ENCODE measurements at places on chromosomes 2 and 18.

DNA sequence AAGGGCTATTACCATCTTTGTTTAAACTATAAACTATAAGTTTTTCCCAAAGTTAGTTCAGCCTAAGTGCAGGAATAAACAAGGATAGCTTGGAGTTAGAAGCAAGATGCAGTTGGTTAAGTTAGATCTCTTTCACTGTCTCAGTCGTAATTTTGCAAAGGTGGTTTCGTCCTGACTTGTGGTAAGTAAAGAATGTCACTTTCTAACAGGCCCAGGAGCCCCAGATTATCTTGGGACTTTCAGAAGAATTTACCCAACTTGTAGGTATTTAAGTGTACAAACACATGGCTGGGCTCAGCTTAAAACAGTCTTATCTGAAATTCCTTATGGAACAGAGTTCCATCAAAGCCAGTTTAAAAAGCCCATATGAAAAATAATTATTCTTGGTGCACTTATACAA, 18.3 kb upstream of the FAM98A start:
- DNase-seq: no peak

- no peak for DNase-seq
Observed at GRCh38 chr2:49416252-49416651, 261.9 kb upstream of the FSHR start.

GRCh38 chr2:69013142-69013839, at the start of gene ANTXR1:
TSS of gene ANTXR1 (plus strand) at chr2:69013179. CDS start at chr2:69013500, 321 bp downstream.
- DNase-seq: peak; percentile 51

DNA sequence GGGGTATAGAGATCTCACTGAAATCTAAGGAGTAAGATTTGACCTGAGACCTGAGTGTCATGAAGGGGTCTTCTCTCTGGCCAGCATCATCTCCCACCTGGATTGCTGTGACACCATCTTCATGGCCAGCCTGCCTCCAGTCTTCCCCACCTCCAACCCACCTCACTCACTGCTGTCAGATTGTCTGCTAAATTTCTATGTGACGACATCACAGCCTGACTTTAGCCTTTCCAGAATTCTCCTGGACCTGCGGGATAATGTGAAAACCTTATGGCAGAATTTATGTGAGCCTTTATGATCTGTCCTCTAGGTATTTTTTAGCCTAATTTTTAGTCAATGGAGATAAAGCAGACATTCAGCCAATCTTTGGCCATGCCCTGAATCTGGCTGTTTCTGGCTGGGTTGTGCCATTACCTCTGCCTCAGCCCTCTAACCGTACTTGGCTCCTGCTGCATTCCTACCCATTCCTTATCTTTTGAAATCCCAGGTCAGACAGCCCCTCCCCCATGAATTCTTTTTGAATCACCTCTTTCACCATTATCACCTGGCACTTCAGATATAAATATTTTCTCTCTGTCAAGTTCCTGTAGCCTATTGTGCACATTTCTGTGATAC, 66.4 kb upstream of the MMADHC start:
- no peak for DNase-seq

- no peak for DNase-seq
Observed at GRCh38 chr2:173835726-173836125, 129.4 kb downstream of the SP3 start.

DNA sequence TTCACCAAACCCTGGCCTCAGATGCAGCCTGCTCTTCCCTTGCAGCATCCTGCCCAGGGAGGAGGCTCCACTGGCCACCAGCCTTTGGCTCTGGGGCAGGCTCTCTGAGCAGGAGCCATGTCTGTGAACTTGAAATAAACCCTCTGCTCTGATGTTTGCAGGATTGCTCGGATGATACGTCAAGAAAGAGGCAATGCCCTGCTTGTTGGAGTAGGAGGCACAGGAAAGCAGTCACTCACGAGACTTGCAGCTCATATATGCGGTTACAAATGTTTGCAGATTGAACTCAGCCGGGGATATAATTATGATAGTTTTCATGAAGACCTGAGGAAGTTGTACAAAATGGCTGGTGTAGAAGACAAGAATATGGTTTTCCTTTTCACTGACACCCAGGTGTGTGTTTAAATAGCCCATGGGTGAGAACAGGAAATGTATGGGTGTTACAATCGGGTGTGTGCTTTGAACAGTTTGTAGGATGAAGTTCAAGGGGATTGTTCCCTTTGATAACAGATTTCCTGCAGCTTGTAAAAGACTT, 177.9 kb downstream of the DNAH6 start:
- DNase-seq: no peak

- DNase-seq: no peak
Observed at GRCh38 chr2:2716771-2717170, 385.7 kb upstream of the MYT1L start.

DNA sequence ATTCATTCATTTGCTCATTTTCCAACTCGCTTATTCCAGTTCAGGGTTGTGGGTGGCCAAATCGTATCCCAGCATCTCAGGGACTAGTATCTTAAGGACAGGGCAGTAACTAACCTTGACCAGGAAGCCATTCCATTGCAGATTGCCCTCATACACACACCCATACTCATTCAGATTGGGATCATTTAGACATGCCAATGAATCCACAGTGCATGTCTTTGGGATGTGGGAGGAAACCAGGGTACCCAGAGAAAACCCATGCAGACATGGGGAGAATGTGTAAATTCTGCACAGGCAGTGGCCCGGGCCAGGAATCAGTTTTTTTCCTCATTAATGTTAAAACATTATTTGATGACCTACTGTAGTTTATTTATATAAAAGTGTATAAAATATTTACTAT, 150.7 kb downstream of the USP34 start:
- DNase-seq: no peak

- no peak for DNase-seq
Observed at GRCh38 chr2:176935543-176936102, 277.0 kb upstream of the HNRNPA3 start.

DNA sequence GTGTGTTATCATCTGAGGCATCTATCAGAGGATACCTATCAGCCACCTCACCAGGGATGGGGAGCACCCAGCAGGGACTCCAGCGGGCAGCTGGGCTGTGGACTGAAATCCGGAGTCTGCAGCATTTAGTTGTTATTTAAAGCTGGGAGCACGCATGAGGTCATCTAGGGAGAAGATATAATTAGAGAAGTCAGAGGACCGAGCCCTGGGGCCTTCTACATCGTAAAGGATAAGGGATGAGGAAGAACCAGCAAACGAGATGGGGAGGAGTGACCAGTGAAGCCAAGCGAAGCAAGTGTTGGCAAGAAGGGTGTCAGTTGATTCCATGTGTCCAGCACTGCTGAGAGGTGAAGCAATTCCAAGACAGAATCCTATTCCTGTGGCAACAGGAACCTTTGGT, 70.3 kb downstream of the STEAP3 start:
- no peak for DNase-seq

GRCh38 chr2:231483398-231484329, 19.4 kb upstream of the NCL start:
- DNase-seq: peak; percentile 11

DNA sequence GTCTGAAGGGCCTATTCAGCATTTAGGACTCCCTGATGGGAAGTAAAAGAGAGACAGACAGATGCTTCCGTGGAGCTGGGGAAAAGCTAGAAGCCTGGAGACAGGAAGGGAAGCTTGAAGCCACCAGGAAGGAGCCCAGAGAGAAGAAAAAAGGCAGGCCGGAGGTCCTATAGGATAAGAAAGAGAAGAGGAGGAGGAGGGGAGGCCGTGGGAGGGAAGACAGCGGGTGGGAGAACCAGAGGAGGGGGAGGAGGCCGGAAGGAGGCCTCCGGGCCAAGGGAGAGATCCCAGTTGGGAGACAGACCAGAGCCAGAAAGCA, 107.1 kb upstream of the PKDCC start:
- DNase-seq: no peak

- DNase-seq: no peak
Observed at GRCh38 chr18:63197246-63197869, 122.2 kb downstream of the BCL2 start.

- DNase-seq: no peak
Observed at GRCh38 chr2:68757081-68757480, 22.5 kb downstream of the ARHGAP25 start.

GRCh38 chr2:102060792-102061191, 69.0 kb downstream of the IL1R2 start:
- DNase-seq: no peak

GRCh38 chr2:68230241-68231060, 21.9 kb downstream of the PPP3R1 start:
- no peak for DNase-seq

GRCh38 chr2:233036162-233036838, 3.8 kb downstream of the NEU2 start:
- DNase-seq: no peak

GRCh38 chr2:54092940-54093339, 22.5 kb upstream of the ACYP2 start:
- no peak for DNase-seq

DNA sequence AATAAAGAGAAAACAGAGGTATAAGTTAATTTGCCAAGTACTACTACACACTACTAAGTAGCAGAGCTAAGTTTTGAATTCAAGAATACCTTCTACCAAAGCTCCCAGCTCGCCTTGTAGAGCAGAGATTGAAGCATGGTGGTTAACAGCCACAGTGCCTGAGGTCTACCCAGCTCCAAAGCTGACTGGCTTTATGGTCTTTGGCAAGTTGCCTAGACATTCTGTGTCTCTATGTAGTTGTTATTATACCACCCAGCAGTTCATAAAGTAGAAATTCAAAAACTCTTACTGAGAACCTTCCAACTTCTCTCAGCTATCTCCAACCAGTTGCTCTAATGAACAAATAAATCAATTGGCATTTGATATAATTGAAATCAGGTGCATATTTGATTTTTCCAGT, 87.8 kb downstream of the PDE11A start:
- DNase-seq: no peak

- DNase-seq: no peak
Observed at GRCh38 chr2:175180701-175181103, 808 bp downstream of the ATP5MC3 start.

- DNase-seq: no peak
Observed at GRCh38 chr2:118128826-118129225, 40.6 kb downstream of the INSIG2 start.

GRCh38 chr2:120239488-120240287, 13.0 kb upstream of the RALB start:
- no peak for DNase-seq

- no peak for DNase-seq
Observed at GRCh38 chr2:202592566-202592965, 42.2 kb upstream of the FAM117B start.

DNA sequence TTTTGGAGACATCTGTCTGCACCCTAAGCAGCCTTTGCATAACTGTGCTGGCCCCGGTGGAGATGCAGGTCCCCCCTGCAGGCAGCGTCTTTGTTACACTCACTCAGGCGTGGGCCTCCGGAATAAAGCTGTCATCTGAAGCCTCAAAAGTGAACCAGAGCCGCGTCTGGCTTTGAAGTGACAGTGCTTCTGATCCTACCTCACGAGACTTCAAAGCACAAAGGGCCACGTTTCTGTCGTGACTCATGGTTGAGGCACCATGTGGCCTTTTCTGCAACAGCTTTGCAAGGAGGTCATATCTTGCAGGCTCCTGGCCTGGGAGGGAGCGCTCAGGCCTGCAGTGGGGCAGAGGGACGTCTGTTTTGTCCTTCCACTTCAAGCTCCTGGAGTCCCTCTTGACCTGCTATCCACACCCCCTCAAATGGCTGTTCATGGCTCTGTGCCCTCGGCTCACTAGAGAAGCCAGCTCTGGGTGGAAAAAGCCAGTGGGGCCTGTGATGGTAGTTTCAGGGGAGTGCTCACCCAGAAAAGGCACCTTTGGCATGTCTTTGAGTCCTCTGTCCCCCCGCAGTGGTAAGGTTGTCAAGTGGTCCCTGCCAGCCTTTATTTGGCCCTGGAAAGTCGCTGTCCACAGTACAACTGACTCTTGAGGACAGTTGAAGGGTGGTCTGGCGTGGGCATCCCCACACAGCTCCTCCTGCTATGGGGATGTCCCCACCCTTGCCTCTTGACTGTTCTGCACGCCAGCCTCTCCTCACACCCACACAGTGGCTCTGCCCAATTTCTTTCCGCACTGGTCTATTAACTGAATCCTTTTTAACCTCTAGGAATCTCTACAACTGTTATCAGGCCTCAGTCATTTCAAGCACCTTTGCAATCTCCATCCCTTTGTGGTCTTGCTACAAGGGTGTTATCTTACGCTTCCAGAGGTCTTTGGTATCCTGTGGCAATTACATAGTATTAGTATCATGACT, 19.3 kb downstream of the GPR55 start:
- no peak for DNase-seq

GRCh38 chr18:6624271-6624660, 105.2 kb upstream of the ARHGAP28 start:
- peak; percentile 68 for DNase-seq

GRCh38 chr18:6979954-6980353, 137.6 kb downstream of the LAMA1 start:
- no peak for DNase-seq

DNA sequence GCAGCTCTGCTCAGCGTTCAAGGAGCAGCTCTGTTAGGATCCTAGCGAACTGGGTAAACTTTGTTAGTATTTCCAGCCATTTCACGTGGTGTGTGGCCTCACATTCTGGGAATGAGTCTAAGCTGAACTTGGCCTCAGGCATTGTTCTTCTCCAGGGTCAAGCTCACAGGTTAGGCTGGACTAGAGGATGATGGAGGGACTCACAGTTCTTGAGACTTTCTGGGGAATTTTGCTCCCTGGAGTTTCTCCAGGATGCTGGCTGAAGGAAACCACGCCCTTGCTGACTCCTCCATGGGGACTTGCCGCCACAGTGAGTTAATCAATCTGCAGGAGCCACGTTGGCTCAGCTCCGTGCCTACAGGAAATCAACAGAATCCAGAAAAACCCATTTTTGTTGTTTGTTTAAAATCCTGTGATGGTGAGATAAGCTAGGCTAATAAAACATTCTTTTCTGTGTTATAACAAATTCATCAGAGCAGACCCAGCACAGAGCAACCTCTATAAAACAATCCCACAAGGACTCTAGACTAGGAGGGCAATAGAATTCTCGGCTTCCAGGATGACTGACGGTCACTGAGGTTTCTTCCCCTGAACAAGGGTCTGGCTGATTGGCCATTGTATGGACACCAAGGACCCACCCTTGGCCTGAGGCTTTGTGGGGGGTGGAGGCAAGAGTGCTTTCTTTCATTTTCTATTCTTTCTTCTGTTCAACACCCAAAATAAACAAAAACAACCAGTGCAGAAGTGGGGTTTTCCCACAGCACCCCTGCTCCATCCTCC, 12.6 kb downstream of the CNDP1 start:
- no peak for DNase-seq

DNA sequence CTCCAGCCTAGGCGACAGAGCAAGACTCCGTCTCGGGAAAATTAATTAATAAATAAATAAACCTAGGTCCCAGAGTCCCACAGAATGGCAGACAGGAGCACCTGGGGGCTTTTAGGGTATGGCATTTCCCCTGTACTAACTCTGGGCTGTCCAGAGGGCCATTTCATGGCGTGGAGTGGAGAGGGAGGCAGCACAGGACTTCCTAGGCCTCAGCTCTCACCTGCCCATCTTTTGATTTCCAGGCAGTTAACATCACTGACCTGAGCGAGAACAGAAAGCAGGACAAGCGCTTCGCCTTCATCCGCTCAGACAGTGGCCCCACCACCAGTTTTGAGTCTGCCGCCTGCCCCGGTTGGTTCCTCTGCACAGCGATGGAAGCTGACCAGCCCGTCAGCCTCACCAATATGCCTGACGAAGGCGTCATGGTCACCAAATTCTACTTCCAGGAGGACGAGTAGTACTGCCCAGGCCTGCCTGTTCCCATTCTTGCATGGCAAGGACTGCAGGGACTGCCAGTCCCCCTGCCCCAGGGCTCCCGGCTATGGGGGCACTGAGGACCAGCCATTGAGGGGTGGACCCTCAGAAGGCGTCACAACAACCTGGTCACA, 5.1 kb downstream of the IL1RN start:
- DNase-seq: no peak

GRCh38 chr2:75602724-75603342, 42.1 kb upstream of the EVA1A start:
- DNase-seq: no peak
